NCI-H1105 (cell line): ENCODE measurements at places on chromosomes 4 and X.

- DNase-seq, result no peak
Observed at GRCh38 chrX:10856797-10857196, 236.4 kb upstream of the MID1 start.

GRCh38 chrX:148530464-148531077, 30.2 kb downstream of the AFF2 start:
- DNase-seq, result peak; percentile 17

GRCh38 chr4:173990126-173990868, 293.2 kb downstream of the FBXO8 start:
- no peak for DNase-seq

GRCh38 chr4:143721317-143721716, 20.8 kb upstream of the FREM3 start:
- no peak for DNase-seq

- no peak for DNase-seq
Observed at GRCh38 chr4:87011340-87012034, 76.7 kb downstream of the AFF1 start.

DNA sequence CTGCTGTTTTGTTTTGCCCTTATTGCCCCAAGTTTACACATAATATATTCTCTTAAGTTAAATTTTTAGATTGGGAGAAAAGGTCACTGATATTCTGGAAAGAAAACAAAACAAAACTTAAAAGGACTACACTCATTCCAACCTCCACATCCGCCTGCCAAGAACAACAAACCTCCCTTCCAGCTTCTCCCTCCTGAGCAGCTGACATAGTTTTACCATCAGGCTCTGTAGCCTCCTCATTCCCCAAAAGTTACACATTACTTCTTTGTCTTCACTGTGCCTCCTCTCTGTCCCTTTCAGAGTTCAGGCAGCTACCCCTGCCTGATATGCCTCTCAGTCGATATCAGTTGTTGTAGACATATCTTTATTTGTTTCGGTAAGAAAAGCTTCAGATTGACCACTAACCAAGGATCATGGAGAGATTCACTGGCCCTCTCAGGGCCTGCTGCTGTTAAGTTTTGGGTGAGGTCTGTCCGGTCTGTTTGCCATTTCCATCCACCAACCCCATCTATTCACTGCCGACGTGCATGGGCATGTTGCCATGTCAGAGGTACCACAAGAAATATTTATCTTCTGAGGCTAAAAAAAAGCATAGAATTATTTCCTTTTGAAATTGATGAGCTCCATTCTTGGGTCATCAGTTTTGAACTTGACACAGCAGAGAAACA, 164.1 kb downstream of the GASK1B start:
- DNase-seq, result no peak

DNA sequence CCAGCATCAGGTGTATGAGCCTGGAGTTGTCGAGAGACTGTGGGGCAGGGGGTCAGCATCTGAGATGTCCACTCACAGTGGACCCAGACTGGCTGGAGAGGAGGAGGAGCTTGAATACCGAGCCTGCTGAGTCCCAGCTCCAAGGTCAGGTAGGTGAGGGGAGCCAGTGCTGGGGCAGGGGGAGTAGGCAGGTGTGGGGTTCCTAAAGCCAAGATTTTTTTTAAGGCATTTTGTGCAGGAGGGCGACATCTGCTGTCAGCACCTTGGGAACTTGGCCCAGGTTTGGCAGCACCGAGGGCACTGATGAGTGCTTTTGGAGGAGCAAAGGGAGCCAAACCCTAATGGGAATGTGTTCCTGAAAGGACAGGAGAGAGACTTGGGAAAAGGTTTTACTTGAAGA, 64.2 kb upstream of the MSANTD1 start:
- no peak for DNase-seq

DNA sequence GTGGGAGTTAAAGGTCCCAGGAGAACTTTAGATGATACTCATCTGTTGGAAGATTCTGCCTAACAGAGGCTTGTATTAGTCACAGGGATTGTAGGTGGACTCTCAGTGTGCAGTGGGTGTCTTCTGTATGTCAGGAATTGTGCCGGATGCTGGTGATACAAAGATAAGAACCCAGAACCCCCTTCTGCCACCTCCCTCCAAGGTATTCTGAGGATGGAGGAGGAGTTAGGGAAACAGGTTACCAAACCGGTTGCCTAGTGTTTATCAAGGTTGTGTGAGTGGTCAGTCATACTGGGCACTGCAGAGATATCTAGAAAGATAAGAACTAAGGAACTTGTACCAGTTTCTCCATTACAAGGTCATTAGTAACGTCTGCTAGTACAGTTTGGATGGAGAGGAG, 61.6 kb downstream of the PTTG2 start:
- DNase-seq, result no peak

DNA sequence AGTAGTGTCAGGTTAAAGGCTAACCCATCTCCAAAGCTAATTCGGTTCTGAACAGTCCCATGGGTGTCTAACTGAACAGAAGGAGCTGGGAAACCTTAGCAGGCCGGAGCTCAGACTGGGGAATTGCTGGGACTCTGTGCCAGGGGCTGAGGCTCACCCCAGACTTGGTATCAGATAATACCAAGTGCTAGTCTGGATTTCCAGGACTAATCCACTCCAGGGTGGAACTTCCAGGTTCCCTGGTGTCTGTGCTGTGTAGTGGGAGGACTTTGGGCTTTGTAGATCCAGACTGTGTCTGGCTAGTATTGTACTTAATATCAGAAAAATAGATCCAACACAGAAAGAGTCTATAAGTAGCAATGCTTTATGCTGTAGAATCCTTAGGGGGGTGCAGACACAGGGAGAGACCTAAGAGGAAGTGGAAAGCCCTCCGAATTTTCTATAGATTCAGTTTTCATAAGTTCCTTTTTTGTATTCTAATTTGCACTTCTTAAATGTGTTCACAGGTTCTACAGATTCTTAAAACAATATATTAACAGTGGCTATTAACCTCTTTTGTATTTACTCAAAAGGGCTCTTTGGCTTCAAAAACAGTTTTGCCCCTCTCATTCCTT, 4.1 kb downstream of the ZNF827 start:
- no peak for DNase-seq

DNA sequence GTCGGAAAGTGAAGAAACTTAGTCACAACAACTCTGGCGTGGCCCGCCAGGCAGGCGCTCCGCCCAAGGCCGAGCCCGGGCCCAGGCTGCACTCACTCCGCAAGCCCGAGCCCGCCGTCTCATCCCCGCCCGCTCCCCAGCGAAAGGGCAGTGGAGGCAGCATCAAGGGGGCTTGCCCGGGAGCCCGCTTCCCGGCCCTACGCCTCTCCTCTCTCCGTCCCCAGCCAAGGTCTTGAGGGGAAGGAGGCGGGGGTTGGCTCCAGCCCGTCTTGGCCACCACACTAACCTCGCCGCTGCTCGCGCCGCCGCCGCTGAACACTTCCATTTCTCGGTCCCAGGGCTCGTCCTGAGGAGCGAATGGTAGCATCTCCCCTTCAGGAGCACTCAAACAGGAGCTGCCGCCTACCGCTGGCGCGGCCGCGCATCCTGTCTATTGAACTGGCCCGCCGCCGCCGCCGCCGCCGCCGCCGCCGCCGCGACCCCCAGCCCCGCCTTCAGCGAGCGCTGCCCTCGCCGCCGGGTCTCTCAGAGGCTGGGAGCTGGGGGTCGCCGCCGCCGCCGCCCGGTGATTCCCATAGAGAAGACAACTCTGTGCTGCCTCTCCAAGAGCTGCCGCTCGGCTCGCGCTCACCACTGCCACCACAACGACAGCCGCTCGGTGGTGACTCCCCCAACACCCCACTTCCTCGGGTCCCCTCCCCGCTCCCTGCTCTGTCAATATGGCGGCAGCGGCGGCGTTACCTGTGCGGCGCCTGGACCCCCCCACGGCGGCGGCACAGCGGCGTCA, at the start of gene RPS6KA6:
RPS6KA6 (minus strand) TSS at position 667 of the 787 bp plus-strand sequence; CDS start at position 367, 300 bp downstream.
- DNase-seq, result no peak

DNA sequence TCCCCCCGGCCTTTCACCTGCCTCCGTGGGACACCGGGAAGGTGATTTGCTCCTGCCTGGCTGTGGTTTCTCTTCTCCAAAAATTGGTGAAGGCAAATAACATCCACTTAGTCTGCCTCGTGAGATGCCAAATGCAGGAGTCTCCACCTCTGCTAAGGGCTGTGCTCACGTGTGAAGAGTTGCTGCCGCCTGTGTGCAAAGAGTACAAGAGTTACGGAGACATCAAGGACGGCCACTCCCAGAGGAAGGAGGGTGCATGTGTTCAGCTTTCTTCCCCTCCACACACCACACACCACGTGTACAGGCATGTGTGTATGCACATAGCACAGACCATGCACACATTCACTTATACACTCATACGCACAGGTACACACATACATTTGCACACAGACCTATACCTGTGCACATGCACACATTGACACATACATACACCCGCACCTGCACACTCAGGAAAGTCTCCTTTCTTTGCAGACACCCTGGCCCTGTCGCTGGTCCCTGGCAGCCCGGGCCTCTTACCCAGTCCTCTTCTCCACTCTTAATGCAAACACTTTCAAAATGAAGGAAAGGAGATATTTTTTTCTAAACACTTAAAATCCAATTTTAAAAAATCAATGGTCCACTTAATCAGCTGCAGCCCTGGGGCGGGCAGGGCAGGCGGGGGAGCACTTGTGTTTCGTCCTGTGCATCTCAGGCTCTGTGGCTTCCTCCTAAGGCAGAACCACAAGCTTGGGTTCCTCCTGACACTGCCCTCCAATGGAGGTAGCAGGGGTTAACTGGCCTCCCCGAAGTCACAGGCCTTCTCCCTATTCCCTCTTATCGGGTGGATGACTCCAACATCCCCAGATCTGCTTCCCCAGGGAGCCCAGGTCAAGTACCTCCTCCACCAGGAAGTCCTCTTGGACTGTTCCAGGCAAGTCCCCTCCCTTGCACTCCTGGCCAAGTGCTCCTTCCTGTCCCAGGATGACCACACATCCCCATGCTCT, 103.0 kb downstream of the CPZ start:
- DNase-seq, result no peak

DNA sequence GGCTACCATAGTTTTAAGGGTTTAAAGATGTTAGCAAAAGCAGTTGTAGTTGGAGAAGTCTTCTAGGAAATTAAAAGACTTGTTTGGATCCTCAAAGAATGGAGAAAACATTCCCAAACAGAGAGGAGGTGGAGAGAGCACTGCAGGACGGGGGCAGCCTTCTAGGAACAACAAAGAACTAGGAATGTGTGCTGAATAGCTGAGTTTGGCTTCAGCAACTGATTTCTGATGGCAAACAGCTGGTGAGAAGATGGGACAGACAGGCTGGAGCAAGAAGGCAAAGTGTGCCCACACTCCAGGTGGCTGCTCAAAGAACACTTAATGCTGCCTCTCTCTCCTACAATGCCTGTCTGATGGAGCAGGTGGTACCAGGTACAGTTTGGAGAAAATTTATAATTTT, 1331.1 kb downstream of the ADGRL3 start:
- no peak for DNase-seq

DNA sequence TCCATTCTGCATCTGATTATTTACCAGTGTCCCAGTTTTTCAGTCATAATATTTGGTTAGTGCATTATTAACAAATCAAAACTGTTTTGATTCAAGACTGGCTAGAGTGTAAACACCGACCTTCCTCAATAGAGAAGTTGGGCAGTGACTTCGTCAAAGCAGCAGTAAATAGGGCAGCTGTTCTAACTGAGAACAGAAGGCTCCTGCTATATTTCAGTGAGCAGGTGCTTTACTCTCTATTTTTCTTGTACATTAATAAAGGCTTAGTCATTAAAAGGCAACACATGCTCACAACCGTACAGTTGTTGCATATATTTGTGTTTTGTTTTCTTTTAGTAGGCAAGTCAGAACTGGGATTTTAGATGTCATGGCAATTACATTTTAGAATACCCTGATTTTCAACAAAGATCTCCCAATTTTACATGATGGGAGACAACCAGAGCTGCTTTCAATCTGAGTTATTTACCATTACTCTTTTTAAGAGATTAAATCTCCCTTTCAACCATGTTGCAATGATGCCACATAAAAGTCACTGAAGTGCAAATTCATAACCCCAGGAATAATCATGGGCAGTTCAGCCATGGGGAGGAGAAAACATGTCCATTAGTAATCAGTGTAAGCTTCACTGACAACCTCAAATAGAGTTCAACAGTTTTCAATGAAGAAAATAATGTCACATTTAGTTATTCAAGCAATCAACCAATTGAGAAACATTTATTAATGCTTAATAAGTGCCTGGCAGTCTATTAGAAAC, 233.3 kb downstream of the NDST4 start:
- DNase-seq, result peak; percentile 66

DNA sequence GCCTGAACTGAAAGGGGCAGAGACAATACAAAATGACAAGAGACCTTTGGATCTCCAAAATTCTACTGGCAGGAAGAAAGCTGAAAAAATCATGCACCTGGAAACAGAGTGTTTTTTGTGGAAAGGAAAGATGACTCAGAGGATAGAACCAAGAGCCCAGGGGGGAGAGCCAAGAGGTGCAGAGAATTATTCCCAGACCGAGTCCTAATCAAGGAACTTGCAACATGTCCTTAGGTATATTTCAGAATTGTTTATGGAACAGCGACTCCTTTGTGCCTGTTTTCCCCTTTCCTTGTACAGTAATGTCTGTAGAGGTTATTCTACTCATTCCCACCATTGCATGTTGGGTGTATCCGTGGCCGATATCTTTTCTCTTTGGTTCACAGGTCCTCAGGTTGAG, 71.7 kb downstream of the YIPF6 start:
- no peak for DNase-seq

- no peak for DNase-seq
Observed at GRCh38 chr4:95224402-95224801, 324.4 kb downstream of the UNC5C start.

GRCh38 chrX:105109936-105110335, 110.6 kb downstream of the TEX13A start:
- DNase-seq, result no peak

GRCh38 chrX:137424679-137425078, 141.2 kb upstream of the ZIC3 start:
- no peak for DNase-seq

DNA sequence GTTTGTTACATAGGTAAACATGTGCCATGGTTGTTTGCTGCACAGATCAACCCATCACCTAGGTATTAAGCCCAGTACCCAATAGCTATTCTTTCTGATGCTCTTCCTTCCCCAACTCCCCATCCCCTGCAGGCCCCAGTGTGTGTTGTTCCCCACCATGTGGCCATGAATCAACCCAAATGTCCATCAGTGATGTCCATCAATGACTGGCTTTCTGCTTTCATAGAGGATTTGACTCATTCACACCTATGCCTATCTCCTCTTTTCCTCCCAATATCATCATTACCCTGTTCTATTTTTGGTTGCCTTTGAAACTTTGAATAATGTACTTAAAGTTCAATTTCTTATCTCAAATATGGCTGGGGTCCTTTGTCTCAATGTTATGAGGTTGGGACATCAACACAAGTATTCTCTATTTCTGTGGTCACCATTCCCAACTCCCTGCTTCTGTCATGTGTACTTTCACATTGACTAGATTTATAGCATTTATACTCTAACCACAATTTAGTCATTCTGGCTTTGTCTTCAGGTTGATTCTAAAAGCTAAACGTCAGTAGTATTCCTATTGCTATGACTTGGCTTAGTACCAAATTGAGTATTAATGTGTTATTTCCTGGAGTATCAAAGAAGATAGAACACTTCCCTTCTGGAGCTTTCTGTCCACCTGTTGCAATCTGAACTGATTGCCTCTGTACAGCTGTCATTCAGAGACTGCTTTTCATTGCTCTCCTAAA, 107.2 kb downstream of the TAB3 start:
- no peak for DNase-seq

- DNase-seq, result no peak
Observed at GRCh38 chrX:71195964-71196649, 26.9 kb upstream of the GJB1 start.
